ENCODE measurements at places on chromosomes 13 and 19. TPM values are rescaled to one million over a fixed set of nuclear protein-coding genes. Genes with fewer than 3 reads are reported as not detected.

ZNF763 gene
- 8.3 TPM for polyA plus RNA-seq

DPP9 gene
- 21.9 TPM for polyA plus RNA-seq

PSG6 gene
- 0.30 TPM for polyA plus RNA-seq

PSG1 gene
- polyA plus RNA-seq: 0.21 TPM
